Mesenteric fat pad (tissue), 1 donor: ENCODE measurements at places on chromosomes 13 and 19.

GRCh38 chr13:93268327-93269028, 41.9 kb downstream of the GPC6 start:
- no peak for DNase-seq

DNA sequence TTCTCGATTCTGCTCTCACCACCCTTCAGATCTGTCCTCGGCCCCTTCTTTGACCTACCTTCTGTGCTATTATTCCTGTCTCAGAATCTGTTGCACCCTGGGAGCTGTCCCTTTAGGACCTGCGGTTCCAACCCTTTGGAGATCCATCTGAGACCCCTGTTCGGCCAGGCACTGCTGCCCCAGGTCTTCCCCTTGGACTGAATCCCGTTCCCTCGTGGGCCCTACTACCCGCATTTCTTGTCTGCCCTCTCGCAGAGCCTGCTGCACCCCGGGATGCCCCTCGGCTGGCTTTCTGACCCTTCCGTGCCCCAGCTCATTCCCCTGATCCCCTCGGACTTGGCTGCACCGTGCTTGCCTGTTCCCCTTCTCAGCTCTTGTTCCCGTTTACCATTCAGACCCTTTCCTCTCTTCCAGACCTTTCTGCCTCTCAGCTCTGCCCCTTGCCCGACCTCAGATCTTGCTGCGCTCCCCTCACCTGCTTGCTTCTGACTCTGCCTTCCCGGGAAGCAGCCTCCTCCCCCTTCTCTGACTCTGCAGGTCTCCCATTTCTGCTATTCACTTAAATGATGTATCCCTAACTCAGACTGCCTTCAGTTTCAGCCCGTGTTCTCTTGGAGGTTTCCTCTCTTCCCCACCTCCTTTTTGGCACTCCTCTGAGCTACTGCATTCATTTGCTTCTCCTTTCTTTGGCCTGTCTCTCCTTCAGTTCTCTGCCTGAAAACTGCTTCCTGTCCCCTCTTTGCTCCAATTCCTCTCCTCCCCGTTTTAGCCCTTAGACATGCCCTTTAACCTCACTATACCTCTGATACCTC, 1.1 kb downstream of the ARHGAP35 start:
- peak; percentile 89 for DNase-seq

DNA sequence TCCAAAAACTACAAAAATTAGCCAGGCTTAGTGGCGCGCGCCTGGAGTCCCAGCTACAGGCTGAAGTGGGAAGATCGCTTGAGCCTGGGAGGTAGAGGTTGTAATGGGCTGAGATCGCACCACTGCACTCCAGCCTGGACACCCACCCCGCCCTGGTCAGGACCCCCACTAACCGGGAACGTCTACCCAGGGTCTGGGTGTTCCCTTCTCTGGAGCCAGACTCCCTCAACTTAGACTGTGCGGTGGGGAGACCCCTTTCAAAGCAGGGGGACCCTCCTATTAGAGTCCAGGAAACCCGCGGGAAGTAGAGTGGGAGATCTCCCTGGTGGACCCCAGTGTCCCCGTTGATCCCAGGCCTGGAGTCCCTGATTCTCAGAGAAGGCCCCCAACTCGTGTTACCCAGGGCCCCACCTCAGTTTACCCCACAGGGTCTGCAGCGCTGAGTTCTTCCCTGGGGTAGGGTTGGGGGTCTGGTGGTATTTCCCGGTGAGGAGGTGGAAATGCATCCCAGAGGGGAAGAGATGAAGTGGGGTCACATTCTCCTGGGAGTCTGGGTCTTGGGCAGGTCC, 6.1 kb upstream of the ARRDC2 start:
- no peak for DNase-seq

- DNase-seq = no peak
Observed at GRCh38 chr13:108444448-108444847, 174.9 kb downstream of the TNFSF13B start.

GRCh38 chr19:5313307-5313706, 27.3 kb downstream of the PTPRS start:
- no peak for DNase-seq

DNA sequence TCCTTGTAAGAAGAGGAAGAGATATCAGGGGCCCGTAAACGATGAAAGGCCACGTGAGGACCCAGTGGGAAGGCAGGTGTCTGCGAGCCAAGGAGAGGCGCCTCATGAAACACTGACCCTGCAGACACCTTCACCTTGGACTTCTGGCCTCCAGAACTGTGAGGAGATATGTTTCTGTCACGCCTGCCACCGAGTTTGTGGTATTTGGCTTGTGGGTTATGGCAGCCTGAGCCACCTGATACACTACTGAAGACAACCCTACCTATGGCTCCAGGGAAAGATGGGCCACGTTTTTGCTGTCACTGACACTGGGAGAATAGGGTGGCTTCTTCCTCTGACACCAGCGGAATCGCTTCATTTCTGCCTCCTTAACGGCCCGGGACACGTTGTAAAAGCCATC, 217.5 kb upstream of the MAB21L1 start:
- DNase-seq = no peak

DNA sequence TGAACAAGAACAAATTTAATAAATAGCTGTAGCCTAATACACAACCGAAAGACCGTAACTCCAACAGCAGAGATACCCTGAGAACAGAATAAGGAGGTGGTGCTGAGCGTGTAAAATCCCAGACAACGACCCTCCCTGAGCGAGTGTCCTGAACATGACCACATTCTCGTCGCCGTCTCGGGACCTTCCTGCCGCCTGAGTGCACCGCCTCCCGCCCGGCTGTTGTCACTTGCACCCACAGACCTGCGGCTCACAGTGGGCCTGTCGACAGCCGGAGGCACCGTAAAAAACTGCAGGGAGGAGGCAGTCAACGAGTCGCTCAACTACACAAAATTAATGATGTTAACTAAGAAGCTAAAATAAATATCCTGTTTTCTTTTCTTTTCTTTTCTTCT, 35.8 kb upstream of the GRTP1 start:
- DNase-seq = peak; percentile 53

DNA sequence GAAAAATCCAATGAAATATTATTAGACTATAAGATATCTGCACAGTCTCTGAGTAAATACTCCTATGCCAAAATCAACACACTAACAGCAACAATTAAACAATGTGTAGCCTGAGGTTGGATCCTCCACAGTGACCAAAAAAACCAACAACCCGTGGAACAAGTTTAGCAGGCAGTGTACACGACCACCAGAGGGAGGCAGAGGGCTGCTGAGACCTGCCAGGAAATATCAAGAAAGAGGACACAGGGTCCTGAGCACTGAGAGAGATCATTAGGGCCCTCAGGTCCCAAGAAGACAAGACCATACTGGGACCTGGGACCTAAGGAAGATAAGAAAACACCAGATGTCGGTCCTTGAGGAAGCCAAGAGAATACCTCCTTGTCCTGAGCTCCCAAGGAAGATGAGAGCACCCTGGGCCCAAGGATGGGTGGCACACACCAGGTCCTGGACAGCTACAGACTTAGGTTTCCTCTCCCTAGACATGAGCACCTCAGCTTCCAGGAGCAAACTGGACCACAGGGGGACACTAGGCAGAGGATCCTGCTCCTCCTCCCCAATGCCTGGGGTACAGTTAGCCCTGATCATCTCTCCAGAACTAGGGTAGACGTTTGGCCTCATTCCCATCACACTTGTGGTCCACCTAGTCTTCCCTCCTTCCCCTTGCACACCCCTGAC, 822 bp upstream of the ZNF274 start:
- DNase-seq = no peak

DNA sequence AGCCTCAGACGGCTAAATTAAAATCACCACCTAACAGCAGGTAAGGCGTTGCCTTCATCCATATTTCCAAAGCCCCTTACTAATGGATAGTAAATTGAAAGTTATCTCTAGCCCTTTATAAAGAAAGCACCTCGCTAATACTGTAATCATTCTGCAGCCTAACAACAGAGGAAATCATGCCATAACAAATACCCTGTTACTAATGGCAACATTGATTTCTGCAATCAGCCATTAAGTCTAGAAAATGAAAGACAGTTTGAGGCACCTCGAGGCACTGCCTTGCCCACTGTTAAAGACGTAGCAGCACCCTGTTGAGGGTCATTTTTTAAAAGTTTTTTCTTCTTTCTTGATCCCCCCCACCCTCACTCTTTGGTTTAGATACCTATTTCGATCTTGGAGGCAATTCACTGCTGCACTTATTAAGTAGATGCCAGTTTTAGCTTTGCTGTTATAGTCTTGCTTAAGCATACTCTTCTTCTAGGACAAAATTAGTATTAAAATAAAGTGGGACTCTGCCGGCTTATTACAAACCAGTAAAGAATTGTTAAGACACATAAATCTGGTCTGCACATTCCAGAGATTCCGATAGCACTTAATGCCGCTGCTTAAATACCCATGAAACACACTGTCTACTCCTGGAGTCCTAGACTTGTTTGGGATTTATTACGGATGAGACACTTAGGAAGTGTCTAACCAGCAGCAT, 74.8 kb downstream of the ZNF536 start:
- no peak for DNase-seq
